SW480 (cell line): ENCODE measurements at places on chromosomes 11 and 22.
A peak's percentile ranks its signal among the peaks of the same experiment; 100 is the strongest.

- DNase-seq, result no peak
These were observed 1.1 kb upstream of the TTLL8 start for GRCh38 chr22:50058906-50059880.

DNA sequence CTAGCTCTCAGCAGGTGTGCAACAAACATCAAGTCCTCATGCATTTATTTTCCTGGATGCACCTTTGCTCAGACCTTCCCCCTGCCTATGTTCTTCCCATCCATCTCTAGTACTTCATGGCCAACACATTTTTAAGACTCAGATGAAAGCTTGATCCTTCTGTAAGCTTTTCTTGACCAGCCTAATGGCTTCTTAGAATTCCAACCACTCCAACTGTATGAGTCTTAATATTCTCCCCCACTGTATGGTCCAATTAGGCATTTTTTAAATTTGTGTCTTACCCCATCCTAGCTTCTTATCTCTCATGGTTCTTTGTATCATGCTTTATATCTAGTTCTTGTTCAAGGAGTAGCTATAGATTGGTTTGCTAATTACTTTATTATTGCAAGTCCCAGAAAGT lies 44.8 kb downstream of the TENM4 start:
- DNase-seq, result no peak

GRCh38 chr11:135022454-135022853 lies 610.4 kb upstream of the B3GAT1 start:
- no peak for DNase-seq

GRCh38 chr11:125429174-125429707 lies 66.8 kb downstream of the FEZ1 start:
- peak; percentile 58 for DNase-seq

DNA sequence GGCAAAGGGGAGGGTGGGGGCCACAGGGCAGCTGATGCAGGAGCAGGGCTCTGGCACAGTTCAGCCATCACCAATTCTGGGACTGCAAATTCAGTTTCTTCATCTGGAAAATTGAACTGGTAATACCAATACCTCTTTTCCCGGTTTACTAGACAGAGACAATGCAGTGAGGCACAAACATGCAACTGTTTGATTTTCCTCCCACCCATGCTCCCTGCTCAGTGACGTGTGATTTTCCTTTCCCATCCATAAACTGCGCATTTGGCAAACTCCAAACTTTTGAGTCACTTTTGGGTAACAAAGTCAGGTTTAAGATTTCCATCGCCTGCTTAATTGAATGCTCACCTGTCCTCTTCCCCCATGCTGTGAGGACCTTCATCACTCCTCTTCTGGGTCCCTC lies 23.2 kb downstream of the P2RY2 start:
- DNase-seq, result no peak

GRCh38 chr22:49975543-49976389 lies 15.2 kb downstream of the PIM3 start:
- no peak for DNase-seq

GRCh38 chr11:95595973-95596489 lies 193.6 kb downstream of the FAM76B start:
- no peak for DNase-seq

GRCh38 chr11:24514219-24514594 lies 17.4 kb downstream of the LUZP2 start:
- no peak for DNase-seq

GRCh38 chr22:27108425-27109114 lies 451.2 kb downstream of the MIAT start:
- no peak for DNase-seq

GRCh38 chr11:17924713-17925112 lies 88.1 kb downstream of the SERGEF start:
- DNase-seq, result no peak

DNA sequence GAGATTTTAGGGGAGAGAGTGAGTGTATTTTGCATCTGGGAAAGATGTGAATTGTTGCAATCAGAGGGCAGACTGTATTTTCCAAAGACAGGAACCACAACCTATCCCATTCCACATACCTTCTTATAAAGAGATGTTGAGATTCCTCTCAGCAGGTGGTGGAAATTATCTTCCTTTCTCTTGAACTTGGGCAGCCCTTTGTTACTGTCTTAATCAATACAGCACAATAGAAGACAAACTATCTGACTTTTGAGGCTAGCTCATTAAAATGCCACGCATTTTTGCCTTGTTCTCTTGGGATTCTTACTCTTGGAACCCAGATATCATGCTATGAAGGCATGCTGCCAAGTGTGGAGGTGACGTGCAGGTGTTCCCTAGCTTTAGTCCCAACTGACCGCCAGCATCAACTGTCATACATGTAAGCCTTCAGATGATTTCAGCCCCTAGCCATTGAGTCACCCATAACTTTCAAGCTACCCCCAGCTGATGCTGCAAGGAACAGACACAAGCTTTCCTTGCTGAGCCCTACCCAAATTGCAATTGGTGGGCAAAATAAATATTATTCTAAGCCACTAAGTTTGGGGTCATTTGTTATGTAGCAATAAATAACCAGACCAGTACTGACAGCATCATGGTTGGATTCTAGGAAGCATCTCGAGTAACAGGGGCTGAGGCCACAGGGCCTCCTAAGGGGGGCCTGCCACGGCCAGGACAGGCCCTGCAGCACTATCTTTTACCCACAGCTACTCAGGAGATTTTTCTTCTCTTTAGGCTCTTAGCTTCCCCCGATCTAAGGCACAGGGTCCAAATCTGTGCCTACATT lies 63.0 kb downstream of the RPL27A start:
- DNase-seq, result no peak

DNA sequence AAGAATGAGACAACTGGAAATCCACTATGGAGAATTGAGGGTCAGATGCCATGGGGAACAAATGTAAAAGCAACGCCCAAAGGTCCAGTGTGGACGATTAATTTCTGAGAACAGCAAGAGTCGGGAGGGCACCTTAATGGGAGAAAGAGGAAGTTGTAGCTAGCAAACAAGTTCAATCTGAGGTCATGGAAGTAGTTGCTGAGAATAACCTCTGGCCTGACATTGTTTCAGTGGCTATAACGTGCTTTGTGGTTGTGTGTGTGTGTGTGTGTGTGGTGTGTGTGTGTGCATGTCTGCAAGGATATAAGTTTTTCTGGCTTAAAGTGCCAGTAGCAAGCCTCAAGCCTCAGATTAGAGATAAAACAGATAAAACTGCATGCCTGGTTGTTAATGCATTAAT lies 1630.1 kb upstream of the TENM4 start:
- no peak for DNase-seq
